GM12878 (cell line): ENCODE measurements at places on chromosomes 3 and 15.
A peak's percentile ranks its signal among the peaks of the same experiment; 100 is the strongest.

- no peak for DNase-seq
Observed at GRCh38 chr3:134704556-134704955, 53.7 kb upstream of the KY start.

GRCh38 chr3:156888576-156888975, 62.4 kb downstream of the LEKR1 start:
- DNase-seq, result no peak

- DNase-seq, result no peak
Observed at GRCh38 chr3:150132101-150132749, 161.5 kb upstream of the PFN2 start.

DNA sequence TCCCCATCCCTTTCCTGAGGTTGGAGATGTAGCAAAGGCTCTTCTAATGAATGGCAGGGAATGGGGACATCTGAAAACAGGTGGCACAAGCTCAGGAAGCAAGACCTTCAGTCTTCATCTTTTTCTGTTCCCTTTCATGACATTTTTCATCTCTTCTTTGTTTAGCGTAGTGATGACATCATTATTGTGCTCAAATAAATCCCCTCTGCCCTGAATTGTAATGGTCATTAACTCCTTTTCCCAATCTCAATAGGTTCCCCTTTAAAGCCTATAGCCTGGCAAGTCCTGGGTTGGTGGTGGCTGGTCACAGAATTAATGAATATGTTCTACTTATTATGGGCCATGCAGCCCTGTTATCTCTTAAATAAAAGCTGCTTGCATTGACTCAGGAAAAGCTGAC, 21.4 kb downstream of the TF start:
- no peak for DNase-seq

GRCh38 chr3:157586293-157586692, 83.1 kb upstream of the VEPH1 start:
- DNase-seq, result no peak

DNA sequence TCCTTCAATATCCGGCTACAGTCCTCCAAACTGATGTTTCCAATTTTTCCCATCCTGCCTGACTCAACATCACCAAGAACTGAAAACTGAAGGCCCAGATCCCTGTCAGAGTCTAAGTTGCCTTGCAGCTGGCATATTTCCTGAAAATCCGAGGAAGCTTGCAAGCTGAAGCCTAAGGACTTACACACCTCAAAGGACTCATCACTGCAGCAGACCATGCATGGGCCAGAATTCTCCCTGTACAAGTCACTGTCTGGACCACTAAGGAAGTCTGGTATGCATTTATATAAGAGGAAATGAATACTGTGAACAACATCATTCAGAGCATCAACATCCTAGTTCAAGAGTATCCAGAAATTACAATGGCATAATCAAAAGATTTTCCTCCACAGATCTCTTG, 548.8 kb upstream of the MDFIC2 start:
- no peak for DNase-seq

DNA sequence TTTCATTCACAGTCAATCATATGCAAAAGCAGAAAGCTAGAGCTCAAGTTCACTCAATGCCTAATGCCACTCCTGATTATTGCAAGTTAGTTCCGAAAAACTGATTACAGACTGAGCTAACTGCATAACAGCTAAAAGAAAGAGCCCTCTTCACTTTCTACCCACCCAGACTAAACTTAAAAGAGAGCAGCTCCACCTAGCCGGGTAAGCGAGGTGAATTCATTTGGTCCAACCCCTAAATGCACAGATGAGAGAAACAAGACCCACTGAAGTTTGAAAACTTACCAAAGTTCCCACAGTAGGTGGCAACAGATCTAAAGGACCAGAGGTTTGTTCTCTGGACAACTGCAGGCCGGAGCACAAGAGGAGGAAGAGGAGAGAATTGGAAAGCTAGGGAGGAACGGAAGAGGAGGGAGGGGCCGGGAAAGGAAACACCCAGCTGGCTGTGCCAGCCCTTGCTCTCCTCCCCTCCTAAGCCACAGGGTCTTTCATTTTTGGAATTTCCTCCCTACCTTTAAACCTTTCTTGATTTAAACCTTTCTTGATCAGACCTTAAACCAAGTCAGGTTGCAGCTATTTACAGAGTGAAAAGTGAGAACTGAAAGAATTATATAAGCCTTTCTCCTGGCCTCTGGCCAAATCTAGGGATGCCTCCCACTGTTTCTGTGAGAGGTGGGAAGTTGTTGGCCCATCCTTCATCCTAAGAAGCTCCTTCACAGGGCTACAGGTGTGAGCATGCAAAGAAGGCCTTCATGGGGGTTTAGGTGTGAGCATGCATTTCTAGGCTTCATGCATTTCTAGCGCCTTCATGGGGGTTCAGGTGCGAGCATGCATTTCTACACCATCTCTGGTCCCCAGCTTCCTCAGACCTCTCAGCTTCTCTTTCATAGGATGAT, 114.7 kb upstream of the LMOD3 start:
- no peak for DNase-seq

- no peak for DNase-seq
Observed at GRCh38 chr3:130835483-130835882, 58.4 kb upstream of the ATP2C1 start.

- no peak for DNase-seq
Observed at GRCh38 chr15:63384906-63385305, 3.3 kb upstream of the CA12 start.

DNA sequence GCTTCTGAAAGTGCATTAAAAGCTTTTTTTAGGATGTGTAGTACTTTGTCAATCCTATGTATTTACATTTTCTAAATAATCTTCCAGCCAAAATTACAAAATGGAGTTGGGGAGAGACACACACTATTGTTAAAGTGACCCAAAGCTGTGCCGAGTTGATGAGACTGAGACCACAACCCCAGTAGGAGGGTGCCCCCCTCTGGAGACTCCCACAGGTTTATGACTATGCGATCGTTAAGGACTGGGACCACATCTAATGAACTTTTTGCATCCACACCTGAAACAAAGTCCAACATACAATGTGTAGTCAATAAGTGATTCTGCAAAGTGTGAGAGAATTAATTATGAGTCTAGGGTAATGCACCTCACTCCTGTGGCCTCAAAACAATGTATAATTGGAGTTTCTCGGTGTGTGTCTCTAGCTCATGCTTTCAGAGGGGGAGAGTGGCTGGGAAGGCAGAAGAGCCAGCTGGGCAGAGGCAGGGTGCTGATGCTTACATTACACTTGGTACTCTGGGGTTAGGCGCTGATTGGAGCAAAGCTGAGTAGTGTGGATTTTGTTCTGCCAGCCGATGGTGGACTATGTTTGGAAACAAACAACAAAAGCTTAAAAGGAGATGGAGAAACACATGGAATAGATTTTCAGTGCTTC, 102.8 kb downstream of the KCNH8 start:
- no peak for DNase-seq

DNA sequence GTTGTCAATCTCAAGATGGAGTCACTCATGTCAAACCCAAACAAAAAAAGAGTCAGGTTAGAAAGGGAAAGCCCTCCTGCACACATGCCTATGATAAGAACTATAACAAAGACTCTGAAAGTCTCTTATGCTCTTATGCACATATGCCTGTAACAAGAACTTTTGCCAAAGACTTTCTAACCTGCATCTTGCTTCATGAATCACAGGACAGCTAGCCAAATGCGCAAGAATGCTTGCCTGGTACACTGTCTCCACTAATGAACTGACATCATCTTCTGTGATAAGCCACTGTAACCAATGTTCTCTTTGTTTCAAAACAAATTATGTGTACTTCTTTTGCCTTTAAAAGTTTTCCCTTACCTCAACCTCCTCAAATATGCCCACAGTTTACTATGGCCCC, 18.2 kb upstream of the EHHADH start:
- DNase-seq, result no peak

DNA sequence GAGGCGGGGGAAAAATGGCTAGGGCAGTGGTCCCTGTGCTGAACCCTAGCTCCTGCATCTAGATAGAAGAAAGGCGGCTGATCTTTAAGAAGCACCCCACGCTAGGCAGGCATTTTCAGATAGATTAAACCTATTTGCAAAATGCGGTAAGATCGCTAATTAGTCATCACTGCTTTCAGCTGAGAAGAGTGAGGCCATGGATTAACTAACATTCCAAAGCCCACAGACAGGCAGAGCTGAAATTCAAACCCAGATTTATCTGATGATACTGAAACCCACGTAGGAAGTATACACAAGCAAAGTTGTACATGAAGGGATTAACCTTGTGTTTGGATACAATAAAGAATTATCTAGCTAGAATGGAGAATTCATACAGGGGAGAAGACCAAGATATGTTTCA, 4.8 kb downstream of the ADPGK start:
- no peak for DNase-seq

- no peak for DNase-seq
Observed at GRCh38 chr15:39684233-39684632, 98.4 kb downstream of the FSIP1 start.

DNA sequence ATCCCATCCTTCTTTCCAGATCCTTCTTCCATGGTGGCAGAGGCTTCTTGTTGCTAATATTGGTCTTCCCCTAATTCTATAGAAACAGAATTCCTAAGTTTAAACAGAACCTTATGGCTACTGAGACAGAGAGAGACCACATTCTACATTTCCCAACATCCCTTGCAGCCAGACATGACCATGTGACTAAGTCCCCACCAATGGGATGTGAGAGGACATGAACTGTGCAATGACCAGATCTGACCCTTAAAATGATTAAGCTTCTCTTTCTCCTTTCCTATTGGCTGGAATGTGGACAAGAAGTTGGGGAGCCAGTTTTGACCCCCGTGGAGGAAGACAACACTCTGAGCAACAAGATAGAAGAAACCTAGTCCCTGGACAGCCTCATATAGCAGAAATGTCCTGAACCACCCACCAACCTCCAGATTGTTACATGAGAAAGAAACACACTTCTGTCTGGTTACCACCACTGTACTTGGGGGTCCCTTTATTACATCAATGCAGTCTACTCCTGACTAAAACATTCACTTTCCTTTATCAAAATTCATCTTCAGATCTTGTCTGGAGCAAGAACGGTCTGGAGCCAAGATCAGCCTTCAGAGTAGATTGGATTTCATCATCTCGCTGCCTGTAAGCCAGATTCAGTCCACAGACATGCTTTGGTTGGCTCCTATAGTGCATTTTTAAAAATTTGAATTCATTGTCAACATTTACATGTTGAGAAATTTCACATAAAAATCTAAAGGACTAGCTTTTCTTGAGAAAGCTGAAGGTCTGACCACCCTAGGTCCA, 183.9 kb downstream of the SHQ1 start:
- no peak for DNase-seq

DNA sequence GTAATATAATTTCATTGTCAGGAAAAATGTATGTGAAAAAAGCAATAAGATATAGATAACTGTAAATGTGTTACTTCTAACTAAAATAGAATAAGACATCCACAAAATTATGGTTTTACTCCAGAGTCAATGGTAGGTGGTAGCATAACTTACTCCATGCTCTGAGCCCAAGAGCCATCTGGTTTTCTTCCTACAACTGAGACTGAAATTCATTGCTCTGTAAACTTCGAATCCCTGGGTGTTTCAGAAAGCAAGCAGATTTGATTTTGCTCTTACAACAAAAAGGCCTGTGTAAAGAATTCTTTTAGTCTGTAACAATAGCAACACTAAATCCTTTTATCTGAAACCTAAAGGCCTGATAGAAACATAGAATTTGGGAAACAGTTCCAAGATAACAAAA, 805.9 kb downstream of the AGBL1 start:
- DNase-seq, result no peak

DNA sequence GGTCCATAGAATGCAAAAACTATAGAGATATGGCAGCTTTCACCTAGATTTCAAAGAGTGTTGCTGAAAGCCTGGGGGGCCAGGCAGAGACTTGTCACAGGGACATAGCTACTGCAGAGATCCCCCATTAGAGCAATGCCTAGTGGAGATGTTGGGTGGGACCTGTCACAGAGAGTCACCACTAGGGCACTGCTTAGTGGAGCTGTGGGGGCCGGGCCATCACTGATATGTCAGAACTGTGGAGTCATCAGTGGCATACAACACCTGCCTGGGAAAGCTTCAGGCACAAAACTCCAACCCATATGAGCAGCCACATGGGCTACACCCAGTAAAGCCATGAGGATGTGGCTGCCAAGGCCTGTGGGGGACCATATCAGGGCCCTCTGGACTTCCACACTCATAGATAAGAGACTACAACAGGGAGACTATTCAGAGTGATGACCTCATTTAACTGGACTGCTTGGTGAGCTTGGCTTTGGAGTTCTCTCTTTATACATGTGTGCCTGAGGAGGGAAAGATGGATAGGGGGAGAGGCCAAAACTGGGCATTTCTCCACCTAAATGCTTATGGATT, 176.3 kb downstream of the ZNF621 start:
- no peak for DNase-seq

GRCh38 chr3:185308126-185308754, 54.4 kb upstream of the EHHADH start:
- DNase-seq, result peak; percentile 49

DNA sequence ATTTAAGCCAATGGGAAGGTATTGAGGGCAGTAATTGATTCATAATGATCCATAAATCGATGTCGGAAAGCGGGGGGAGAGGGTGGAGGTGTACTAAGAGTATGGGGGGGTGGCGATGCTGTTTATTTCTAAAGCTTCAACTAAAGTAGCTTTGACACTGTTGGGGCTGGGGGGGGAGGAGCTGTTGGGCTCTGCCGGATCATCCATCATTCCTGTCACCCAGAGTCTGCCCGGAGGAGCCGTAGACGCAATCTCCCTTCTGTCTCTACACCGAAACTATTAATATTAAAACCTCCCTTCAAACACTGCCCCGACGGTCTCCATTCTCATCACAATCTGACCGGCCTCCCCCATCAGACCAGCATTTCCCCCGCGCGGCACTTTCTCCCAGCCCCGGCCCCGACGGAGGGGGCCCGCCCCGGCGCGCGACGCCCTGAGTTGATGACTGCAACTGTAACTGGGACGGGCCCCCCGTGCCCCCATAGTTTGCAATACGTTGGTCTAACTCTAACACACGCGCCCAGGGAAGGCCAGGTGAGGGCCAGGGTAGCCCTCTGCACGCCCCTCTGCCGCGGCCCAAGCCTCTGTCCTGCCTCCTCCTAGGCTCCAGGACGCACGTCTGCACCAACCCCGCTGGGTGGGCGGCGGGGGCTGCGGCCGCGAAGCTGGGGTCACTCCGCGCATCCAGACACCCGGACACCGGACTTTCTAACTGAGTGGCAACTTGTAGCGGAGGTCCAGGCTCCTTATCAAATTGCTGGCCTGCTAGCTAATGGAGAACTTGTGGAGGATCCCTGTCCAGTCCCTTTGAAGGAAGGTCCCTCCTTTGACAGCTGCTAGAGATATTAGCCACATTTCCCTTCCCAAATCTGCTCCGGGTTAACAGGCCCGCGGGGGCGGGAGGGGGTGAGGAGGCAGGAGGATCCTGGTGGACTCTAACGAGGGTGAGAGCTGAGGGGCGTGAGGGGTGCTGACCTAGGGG, 212.0 kb downstream of the MEIS2 start:
- DNase-seq, result no peak

GRCh38 chr3:98512576-98512975, 10.1 kb downstream of the CLDND1 start:
- no peak for DNase-seq

DNA sequence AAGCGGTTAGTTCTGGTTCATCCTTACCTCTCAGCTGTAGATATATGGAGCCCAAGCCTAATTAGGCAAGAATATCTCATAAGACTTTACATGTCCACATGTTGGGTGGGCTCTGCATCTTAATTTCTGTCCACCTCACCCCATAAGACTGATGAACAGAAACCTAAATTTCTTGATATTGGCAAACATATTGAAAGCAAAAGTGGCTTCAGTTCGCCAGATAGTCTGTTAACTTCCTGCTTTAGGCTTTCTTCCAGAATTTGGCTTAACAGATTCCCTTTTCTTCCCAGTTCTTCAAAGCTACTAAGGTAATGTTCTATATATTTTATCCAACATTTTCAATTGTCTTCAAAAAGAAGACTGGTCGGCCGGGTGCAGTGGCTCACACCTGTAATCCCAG, 19.7 kb downstream of the GABPB1 start:
- no peak for DNase-seq
